Hypothalamus (tissue), 51 donors: ENCODE measurements at places on chromosomes 12 and 14.

GRCh38 chr14:85468816-85469215, 61.1 kb upstream of the FLRT2 start:
- DNase-seq, result no peak

GRCh38 chr12:116539905-116540482, 19.2 kb upstream of the MAP1LC3B2 start:
- peak; percentile 18 for DNase-seq

GRCh38 chr12:69821456-69822159, 3.4 kb upstream of the MYRFL start:
- DNase-seq, result peak; percentile 6

DNA sequence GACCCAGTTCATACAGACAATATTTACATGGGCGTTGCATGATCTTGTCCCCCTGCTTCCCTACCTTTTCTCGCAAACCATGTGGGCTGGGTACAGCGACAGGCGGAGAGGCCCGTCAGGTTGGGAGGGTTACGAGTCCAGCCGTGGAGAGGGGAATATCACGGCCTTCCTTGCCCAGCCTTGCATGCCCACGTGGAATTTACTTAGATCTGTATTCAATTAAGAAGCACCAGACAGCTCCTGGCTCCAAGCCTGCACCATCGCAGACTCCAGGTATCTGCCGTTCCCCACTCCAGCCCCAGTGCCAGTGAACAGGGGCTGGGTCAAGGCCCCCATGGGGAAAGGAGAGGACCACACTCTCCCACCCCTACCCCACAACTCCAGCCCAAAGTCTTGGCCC, 29.8 kb downstream of the BCL11B start:
- DNase-seq, result no peak

GRCh38 chr14:21923820-21924219, 250.2 kb upstream of the OR4E1 start:
- DNase-seq, result no peak

- DNase-seq, result no peak
Measured at GRCh38 chr12:11949738-11950411, 120.9 kb upstream of the BCL2L14 start.

DNA sequence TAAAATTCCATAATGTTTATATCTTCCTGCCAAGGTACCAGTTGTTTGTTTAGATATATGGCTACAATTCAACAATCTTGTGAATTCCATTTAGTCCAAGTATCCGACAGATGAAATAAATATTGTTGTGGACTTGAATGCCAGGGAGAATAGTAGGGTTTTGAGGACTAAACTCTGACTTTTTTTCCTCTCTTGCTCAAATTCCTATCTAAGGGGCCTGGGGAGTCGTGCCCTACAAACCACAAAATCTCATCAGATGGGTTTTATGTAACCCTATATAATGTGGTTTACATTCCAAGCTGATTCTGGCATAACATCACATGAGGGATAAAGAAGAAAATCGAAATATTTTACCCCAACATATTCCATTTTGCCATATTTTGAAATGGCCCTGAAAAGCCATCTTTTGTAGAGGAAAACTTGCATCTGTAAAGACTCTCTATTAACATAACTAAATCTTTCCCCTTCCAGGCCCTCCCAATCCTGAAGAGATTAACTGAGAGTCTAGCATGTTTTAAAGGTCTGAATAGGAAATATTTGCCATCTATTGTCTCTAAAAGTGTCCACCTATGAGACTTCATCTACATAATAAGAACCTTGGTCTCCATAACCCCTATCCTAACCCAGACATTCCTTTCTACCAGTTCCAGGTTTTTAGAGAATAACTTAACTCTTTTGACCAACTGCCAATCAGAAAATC, 184.7 kb upstream of the KITLG start:
- no peak for DNase-seq

DNA sequence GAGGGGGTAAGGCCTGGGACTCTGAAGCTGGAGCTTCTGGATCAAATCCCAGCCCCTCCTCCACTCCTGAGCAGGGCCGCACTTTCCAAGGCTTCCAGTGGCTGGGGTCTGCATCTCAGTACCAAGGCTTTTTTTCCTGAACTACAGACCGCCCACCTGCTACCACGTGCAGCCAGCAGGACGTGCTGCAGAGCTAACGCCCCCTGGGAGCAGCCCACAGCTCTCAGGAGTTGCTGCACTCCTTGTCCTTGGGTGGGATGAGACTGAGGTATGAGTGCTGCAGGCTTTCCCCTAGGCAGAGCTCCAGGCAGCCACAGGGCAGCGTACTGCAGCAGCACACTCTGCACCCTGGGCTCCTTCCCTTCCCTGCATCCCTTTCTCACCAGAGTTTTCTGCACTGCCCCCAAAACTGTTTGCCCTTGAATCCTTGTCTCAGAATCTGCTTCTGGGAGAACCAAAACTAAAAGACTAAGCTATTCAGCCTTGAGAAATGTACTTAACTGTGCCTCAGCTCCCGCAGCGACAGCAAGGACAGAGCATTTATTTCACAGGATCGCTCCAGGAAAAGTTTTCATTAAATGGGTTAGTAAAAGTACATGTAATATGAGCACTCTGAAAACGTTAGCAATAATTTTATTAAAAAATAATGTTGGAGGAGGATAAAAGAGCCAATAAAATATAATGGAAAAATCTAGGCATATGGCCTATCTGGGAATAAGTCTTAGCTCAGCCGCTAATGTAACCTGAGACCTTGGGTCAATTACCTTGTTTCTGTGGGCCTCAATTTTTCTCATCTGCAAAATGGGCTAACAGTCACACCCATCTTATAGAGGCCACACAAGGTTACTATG, 25.5 kb downstream of the RBM19 start:
- no peak for DNase-seq

GRCh38 chr12:1758887-1759286, 61.5 kb upstream of the LRTM2 start:
- no peak for DNase-seq

- no peak for DNase-seq
Measured at GRCh38 chr12:109054520-109054919, 2.1 kb downstream of the USP30 start.

DNA sequence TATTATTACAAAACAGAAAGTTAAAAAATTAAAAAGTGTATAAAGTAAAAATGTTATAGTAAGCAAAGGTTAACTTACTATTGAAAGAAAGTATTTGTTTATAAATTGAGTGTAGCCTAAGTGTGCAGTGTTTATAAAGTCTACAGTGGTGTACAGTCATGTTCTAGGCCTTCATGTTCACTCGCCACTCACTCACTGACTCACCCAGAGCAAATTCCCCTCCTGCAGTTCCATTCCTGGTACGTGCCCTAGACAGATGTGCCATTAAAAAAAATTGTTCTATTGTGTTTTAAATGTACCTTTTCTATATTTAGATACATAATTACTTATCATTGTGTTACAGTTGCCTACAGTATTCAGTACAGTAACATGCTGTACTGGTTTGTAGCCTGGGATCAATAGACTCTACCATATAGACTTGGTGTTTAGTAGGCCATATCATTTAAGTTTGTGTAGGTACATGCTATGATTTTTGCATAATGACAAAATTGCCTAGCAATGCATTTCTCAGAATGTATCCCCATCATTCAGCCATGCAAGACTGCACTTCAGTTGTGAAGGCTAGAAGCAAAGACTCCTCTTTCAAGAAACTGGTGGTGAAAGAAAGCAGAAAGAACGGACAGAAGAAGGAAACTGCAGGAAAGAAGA, 100.6 kb downstream of the DACT1 start:
- no peak for DNase-seq

- no peak for DNase-seq
Measured at GRCh38 chr14:23494223-23494622, 24.7 kb downstream of the NGDN start.

DNA sequence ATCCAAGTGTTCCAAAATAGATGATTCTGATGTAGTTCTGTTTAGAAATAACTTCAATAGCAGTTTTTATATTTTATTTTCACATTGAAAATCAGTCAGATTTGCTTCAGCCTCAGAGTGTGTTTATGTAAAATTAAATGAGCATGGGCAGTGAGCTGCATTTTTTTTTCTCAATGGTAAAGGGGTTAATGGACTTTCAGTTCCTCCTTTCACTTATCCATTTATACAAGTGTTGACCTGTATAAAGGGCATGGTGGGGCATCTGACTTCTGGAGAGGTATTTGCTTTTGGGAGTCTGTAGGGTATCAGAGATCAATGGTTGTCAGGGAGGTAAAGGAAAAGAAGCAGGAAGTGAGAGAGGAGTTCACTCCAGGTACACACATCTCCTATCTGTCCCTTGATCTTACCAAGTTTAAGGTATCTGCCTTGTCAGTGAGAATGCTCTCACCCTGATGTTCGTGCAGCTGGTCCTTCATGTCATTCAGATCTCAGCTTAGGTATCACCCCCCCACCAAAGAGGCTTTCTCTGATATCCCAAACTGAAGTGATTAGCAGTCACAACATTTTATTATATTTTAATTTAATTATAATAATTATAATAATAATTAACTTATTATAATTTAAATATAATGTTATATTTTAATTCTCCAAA, 181.6 kb upstream of the LMNTD1 start:
- DNase-seq, result no peak

- no peak for DNase-seq
Measured at GRCh38 chr14:53461858-53462257, 308.7 kb upstream of the DDHD1 start.

DNA sequence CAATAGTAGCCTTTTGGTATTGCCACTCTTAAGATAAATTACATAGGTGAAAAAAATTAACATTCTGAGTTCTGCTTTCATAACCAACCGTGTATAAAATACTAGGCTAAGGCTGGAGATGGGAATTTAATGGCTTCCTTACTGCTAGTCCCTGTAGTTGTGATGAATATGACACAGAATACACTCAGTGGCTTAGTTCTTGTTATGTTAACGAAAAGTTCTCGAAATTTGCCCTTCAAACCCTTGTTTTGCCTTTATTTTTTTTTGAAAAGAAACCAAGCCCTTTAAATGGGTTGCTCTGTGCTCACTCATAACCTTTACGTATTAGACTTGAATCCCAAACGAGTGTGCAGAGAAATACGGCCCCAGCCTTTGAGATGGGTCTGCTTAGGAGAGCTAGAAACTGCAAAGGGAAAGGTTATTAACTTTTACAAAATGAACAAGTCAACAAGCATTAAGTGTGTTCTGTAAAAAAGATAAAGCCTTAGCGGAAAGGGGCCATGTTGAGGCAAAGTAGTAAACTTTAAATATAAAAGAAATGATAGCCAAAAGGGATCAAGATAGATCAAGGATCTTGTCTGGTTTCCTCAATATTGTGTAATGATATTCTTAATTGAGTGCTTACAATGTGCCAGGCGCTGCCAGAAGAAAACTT, 1.7 kb downstream of the NUDT4 start:
- DNase-seq, result no peak

GRCh38 chr14:61472801-61473376, 151.5 kb downstream of the PRKCH start:
- DNase-seq, result no peak

DNA sequence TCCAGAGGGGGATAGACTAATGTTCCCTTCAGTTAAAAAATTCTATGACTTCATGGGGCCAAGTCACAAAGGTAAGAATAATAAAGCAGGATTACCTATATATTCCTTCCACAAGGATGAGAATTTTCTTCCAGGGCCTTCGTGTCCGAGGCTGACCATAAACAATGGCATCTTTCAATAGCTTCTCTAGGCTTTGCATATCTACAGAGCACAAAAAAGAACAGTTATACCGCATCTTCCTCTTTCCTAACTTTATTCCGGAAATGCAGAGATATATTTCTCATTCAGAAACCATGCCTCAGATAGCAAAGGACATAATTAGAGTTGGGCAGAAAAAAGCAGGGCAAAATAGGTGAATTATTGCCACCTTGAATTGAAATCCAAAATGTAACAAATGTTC, 58.3 kb upstream of the ISM2 start:
- DNase-seq, result no peak

DNA sequence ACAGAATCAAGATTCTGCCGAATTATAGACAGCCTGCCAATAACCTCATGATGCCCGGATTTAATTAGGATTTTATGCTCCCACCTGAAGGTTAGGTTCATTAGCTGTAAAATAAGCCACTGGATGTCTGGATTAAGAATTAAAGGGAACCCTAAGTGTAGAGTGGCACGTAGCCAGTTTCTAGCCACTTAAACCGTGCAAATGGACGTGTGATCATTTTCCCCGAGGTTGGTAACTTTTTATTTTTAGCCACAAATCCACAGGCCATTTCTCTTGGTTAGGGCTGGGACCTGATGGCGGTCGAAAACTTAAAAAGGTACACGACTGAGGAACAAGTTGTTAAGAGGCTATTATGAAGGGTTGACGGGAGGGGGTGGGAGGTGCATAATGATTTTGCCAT, 127.3 kb upstream of the TMPO start:
- no peak for DNase-seq

GRCh38 chr12:101287357-101287756, 7.5 kb downstream of the UTP20 start:
- DNase-seq, result no peak

GRCh38 chr14:21090194-21090939, 8.1 kb downstream of the ZNF219 start:
- no peak for DNase-seq

DNA sequence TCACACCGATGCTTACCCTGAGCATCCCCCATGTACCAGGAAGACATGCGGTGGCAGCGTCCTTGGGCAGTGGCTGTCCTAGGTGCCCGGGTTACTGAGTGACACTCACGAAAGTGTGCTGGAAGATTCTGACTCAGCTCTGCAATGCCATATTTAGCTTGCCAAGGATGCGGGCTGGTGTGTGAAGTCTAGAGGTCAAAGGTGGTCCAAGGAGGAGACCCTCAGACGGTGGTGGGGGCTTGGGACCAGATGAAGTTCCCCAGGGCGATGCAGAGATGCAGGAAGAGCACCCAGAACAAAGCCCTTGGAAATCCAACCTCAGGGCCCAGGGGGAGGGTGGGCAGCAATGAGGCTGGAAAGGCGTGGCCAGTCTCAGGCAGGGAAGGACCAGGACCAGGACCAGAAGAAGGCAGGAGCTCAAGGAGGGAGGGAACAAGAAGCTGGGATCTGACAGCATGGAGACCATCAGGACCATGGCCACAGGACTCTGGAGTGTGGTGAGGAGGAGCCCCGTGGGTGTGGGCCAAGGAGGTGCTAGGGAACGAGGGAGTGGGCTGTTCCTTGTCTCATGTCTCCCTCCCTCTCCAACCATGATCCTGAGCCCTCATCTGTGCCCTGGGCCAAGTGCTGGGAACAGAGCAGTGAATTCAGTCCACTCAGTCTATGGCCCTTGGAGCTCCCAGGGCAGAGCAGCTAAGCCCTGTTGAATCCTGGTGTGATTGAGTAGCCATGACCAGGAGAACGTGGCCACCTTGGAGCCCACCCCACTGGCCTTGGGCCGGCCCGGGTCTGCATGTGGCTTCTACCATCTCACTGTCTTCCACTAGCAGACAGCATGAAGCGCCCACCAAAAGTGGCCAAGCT, 310.1 kb upstream of the DIO3 start:
- DNase-seq, result no peak

DNA sequence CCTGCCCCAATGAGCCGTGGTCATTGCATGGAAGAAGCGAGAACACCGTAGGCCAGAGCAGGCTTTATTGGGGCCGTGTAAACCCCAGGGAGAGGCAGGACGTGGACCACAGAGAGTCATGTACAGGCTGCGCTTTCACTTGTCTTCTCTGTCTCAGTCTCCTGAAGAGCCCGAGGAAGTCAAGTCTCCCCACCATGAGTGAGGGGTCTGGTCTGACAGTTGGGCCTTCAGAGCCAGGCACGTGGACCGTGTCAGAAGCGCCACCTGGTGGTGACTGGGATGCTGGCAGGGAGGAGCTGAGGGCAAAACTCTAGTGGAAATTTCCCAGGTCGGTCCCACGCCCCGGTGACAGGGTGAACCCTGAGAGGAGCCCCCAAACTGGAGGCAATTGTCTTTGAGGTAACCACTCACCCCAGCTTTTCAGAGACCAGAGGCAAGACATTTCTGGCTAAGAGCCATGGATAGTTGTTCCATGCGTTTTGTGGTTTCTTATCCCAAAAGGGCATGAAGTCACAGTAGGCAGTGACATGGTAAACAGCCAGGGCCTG, 17.4 kb downstream of the RPS6KL1 start:
- no peak for DNase-seq
